NCI-H774 (cell line): ENCODE measurements at places on chromosomes 1 and 21.
A peak's percentile ranks its signal among the peaks of the same experiment; 100 is the strongest.

- no peak for DNase-seq
These were observed 4.8 kb downstream of the UBQLN4 start for GRCh38 chr1:156048663-156049258.

- DNase-seq = no peak
These were observed 46.2 kb downstream of the DDR2 start for GRCh38 chr1:162678439-162678838.

DNA sequence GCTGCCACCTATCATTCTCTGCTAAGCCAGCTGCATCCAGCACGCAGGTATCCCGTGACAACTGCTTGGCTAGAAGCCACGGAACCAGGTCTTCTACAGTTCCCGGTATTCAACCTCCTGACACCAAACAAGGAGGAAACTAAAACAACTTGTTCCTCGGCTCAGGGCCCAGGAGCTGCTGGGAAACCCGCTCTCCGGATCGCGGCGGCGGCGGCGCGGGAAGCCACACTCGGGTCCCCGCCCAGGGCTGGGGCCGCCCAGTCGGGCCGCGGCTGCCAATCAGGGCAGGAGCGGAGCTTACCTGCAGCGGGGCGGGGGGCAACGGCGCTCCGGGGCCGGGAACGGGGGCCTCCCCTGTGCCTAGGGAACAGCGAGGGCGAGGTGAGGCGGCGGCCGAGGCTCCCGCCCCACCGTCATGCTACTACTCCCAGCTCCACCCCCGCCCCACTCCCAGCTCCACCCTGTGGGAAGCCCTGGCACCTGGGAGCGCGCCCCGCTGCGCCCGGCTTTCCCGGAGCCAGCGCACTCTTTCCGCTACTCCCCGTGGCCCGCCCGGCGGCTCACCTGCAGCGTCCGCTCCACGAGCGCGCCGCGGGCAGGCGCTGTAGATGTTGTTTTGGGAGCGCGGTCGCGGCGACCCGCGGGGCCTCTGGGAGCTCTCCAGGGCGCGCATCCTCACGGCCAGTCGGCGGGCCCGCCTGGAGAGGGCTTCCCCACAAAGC lies 12.1 kb downstream of the IL24 start:
- peak; percentile 73 for DNase-seq

- no peak for DNase-seq
These were observed 32.4 kb downstream of the EIF2D start for GRCh38 chr1:206579747-206580437.

- DNase-seq = no peak
These were observed 41.6 kb upstream of the VWA5B1 start for GRCh38 chr1:20248971-20249612.

DNA sequence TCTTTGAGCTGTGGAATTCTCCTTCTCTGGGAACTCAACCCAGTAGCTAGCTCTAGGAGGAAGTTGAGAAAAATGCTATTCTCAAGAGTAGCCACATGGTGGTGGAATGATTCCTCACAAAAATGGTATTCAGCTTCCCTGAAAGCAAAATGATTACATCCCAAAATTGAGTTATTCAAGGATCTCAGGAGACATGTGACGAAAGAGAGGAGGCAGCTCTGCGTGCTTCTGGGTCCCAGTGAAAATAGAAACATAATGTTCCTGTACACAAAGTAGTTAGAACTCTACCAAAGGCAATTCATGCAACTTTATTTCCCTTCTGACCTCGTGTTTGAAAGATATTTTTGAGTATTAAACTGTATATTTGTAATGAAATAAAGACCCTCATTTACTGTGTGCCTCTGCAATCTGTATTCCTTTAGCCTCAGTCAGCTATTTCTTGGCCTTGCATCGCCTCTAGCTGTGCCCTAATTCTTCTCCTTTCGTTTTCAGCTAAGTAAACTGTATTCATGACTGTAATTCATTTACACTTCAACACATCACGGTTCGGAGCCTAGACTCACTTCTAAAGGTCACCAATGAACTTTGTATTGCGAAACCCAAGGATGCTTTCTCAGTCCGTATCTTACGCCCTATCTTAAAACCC lies 167.3 kb downstream of the FASLG start:
- DNase-seq = peak; percentile 12

GRCh38 chr1:13888351-13888986 lies 188.5 kb downstream of the PRDM2 start:
- DNase-seq = no peak

- DNase-seq = no peak
These were observed 5.1 kb upstream of the TMCO4 start for GRCh38 chr1:19804831-19805251.

- DNase-seq = peak; percentile 61
These were observed 804.8 kb downstream of the USP25 start for GRCh38 chr21:16534408-16535101.

DNA sequence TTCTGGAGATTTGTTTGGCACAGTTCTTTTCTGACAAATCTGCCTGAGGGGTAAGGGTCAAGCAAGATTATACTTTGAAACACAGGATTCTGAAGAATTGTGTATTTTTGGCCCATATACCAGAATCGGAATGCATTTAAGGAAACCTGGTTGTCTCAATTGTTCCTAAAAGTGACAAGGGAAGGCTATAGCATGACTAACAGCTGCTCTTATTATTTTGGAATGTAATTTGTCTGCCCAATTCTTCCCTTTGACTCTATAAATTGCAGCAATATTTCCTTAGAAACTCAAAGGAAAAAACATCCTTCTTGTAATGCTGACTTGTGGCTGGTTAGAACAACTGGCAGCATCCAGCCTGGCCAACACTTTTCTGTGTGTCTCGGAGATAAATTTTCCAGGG lies 15.8 kb upstream of the VCAM1 start:
- DNase-seq = no peak

- DNase-seq = no peak
These were observed 10.0 kb downstream of the TP53BP2 start for GRCh38 chr1:223835754-223836153.

- DNase-seq = no peak
These were observed 26.3 kb upstream of the CD34 start for GRCh38 chr1:207937204-207937603.
